ENCODE measurements at places on chromosomes 5 and 9.

- no peak for DNase-seq
These were observed 3.1 kb downstream of the PJA2 start for GRCh38 chr5:109406719-109407118.

DNA sequence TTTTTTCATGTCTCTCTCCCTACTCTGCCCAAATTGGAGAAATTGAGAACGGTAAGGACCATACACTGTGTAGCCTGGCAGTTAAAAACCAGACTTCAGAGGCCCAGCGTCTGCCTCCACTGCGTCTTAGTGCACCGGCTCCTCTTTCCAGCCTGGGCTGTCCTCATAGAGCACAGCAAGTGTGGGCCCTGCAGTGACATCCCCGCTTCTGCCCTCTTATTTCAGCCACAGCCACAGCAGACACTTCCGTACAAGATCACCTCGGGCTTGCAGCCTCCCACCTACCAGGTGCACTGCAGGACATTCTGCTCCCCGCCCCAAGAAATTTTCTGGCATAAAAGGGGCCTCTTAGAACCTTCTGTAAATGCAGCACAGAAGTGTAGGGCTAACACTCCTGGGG, 21.4 kb upstream of the SMIM23 start:
- no peak for DNase-seq

GRCh38 chr5:71762826-71763225, 43.8 kb downstream of the CARTPT start:
- DNase-seq: no peak

GRCh38 chr5:145350513-145350912, 484.6 kb downstream of the PRELID2 start:
- DNase-seq: no peak

- DNase-seq: no peak
These were observed 122.4 kb upstream of the NR5A1 start for GRCh38 chr9:124629600-124629999.

- DNase-seq: no peak
These were observed 116.1 kb upstream of the ACTBL2 start for GRCh38 chr5:57598756-57599155.

- no peak for DNase-seq
These were observed 137.4 kb downstream of the ENTREP1 start for GRCh38 chr9:69462394-69462793.

DNA sequence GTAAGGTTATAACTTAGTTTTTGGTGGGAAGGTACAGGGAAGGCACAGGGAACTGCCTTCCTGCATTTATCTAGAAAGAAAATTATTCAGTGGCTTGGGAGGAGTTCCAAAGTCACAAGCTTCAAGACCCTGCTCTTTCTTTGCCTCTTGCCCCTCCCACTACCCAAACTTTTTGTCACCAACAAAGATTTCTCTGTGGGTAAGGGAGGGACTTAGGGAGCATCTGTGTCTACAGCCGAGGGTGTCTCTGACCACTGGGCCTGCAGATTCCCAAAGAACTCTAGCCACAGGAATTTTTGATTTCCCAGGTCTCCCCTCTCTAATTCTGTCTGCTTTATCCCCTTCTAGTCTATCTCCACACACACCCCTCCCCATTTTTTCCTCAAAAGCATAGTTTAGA, 2.1 kb downstream of the ECSCR start:
- DNase-seq: no peak

- DNase-seq: no peak
These were observed 365.1 kb downstream of the ENC1 start for GRCh38 chr5:74275171-74275992.

- no peak for DNase-seq
These were observed 101.4 kb downstream of the PPARGC1B start for GRCh38 chr5:149831492-149831891.

GRCh38 chr5:83177803-83178202, 100.5 kb downstream of the XRCC4 start:
- no peak for DNase-seq

DNA sequence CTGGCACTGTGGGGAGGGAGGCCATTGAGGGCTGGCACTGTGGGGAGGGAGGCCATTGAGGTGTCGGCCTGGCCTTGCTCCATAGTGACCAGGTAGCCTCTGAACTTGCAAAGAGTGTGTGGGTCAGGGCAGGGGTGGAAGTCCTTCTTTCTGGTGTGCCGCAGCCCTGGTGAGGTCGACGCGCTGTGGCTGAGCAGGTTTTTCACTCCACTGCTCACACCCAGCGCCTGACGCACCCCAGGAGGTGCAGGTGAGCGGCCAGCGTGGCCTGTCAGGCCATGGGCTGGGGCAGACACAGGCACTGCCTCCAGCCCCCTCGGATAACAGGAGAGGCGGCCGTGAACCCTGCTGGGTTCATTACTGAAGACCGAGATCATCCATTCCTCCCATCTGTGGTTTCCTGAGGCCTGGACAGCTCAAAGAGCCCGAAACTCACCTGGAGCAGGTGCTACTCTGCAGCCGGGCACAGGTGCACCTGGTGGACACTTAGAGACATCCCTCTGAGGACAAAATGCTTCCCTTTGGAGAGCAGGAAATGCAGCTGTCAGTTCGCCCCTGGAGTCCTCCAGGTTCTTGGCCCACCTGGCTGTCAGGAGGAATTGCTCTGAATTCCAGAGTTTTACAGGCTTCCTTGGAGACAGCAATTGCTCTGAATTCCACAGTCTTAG, 32.4 kb downstream of the LHX3 start:
- DNase-seq: no peak

- no peak for DNase-seq
These were observed 8.8 kb downstream of the TLE1 start for GRCh38 chr9:81680506-81680905.

- DNase-seq: no peak
These were observed 481.6 kb downstream of the SPATA31A7 start for GRCh38 chr9:61671276-61671973.

DNA sequence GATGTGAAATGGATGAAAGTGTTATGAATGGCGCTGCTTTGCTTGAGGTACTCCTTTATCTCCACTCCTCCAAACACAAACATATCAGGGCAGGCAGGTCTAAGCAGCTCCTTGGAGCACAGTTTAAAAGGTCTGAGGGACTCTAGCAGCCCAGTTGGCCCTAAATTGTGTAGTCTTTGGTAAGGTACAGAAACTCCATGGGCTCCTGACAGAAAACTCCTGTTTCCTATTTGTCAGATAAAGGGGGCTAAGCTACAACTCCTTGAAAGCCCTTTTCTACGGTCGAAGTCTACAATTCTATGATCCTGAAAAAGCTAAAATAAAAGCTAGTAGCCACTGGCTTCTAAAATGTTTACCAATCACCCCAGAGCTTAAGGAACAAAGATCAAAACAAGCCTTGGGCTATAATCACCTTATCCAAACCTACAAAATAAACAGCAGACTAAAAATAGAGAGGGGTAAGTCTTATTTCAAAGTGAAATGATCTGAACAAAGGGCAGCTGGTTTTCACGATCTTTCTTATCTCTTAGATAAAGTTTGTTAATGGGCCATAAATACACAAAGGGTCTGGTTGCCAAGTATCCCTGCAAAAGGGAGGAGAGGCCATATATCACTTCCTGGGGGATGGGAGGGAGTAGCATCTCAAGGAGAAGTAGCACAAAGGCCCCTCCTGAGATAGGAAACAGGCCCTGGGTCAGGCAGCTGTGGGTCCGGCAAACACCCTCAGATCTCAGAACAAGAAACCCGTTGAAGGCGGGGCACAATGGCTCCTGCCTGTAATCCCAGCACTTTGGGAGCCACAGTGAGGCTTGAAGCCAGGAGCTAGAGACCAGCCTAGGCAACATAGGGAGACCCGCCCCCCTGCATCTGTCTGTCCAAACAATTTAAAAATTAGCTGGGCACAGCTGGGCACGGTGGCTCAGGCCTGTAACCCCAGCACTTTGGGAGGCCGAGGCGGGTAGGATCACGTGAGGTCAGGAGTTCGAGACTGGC, 28.3 kb upstream of the DENND4C start:
- DNase-seq: no peak

DNA sequence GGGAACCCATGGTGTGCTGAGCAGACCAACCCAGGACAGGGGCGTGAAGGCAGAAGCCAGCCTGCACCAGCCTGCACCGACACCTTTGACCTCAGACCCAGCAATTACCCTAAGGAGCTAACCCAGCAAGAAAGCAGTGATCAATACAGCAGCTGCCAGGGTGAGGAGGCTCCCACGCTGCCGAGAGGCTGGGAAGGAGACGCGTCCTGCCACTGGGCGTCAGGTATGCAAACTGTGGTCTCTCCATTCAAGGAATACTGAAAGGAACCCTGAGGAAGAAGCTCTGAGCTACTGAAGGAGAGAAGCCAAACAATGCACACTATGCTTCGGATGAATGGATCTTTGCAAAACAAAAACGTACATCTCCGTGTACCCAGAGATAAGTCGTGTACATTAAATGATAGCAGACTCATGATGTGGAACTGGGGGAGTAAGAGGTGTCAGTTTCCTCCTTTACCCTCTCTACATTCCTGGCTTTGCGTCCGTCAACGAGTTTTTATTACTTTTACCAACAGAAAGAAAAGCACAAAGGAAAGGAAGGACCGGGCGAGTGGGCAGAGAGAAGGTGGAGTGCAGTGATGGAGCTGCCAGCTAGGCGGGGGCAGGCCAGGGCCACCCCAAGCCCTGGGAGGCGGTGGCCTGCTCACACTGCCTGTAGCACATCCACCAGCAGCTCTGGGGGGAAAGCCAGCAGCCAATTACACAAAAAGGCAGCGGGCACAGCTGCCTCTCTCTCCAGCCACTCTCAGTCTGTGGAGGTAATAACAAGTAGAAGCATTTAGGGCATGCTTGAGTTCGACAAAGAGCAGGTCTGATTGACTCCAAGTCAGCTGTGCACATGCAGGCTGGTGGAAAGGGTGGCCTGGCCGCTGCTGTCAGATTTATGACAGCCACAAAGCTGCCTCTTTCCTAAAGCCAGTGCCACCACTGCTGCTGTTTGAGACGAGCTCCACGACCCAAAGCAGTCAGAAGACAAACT, 29.3 kb downstream of the RASGEF1C start:
- no peak for DNase-seq

DNA sequence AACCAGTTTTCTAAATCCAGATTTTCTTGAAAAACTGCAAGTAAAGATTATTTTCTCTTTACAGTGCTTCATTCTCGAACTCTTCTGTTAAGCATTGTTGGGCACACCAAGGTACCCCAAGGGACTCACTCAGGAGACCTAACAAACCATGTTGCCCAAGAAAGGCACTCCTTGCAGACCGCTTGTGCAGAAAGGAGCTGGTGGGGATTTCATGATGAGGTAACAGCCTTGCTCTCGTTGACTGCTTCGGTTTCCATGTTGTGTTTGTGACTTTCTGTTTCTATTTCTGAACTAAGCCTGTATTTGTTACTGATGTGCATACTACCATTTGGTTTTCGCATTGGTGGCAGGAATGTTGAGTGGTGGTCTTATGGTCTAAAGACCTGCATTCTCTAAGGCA, 266.6 kb upstream of the DAP start:
- no peak for DNase-seq

- no peak for DNase-seq
These were observed 99.8 kb downstream of the ACTL7B start for GRCh38 chr9:108755979-108756378.

DNA sequence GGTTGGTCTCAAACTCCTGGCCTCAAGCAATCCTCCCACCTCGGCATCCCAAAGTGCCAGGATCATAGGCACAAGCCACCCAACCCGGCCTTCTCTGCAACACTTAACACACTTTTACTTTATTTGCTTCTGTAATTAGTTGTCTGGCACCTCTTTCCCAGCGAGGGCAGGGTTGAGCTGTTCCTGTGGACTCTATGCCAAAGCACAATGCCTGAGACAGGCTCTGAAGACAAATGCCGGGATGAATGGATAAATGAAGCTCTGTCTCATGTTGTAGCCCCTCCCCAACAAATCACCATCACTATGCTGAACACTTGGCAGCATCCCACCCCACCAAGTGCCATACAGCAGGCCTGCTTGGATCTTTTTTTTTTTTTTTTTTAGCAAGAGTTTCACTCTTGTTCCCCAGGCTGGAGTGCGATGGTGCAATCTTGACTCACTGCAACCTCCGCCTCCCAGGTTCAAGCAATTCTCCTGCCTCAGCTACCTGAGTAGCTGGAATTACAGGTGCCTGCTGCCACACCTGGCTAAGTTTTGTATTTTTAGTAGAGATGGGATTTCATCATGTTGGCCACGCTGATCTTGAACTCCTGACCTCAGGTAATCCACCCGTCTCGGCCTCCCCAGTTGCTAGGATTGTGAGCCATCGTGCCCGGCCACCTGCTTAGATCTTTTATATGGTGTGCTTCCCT, 21.3 kb downstream of the GPX3 start:
- no peak for DNase-seq

DNA sequence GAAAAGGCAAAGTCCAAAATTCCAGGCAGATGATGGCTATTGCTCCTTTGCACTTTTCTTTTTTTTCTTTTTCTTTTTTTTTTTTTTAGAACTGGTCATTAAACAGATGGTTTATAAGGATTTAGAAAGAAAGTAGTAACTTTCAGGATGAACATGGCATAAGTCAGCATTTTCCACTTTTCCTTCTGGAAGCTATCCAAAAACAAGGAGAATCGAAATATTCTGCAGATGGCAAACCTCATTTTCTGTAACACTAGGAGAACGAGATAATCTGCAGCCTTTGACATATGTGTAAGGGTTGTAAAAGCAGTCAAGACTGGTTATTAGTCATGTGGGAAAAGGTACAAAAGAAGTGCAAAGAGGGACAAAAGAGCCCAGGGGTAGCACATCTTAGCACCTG, 69.1 kb upstream of the PUM3 start:
- no peak for DNase-seq

GRCh38 chr5:131634238-131634637, 791 bp downstream of the RAPGEF6 start:
- no peak for DNase-seq

DNA sequence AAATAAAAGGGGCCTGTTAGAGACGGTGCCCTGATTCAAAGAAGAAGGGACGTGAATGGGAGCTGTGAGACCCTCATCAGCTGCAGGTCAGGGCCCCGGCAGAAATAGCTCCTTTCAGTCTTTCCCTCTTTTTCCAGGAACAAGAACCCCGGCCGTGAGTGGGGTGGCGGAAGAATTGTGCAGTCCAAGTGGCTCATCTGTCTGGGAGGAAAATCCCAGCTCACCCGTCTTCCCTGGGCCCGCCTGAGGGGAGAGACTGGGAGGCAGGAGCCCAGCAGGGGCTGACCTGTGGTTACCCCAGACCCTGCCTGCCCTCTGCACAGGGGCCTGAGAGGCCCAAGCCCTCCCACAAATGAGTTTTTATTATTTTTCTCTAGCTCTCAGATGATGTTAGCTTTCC, 24.8 kb upstream of the CSF1R start:
- no peak for DNase-seq

DNA sequence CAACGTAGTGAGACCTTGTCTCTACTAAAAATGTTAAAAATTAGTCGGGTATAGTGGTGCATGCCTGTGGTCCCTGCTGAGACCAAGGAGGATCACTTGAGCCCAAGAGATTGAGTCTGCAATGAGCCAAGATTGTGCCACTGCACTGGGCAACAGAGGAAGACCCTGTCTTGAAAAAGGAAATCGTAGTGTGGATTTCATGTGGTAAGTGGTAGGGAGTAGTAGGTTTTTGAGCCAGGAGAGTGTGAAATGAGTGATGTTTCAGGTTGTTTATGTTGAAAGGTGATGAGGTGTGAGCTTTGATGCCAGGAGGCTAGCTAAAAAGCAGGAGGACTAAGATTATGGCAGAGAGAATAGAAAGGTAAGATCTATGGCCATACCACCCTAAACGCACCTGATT, 5.9 kb downstream of the MATR3 start:
- no peak for DNase-seq

GRCh38 chr9:24460781-24461180, 84.9 kb downstream of the IZUMO3 start:
- DNase-seq: no peak

GRCh38 chr9:93288891-93289883, 105.2 kb downstream of the WNK2 start:
- no peak for DNase-seq
